ENCODE measurements at places on chromosomes 2 and 18.

- DNase-seq, result no peak
These were observed 56.5 kb upstream of the RAPH1 start for GRCh38 chr2:203591642-203592041.

- no peak for DNase-seq
These were observed 479 bp downstream of the SCN9A start for GRCh38 chr2:166375195-166375735.

- DNase-seq, result no peak
These were observed 91.6 kb upstream of the TANK start for GRCh38 chr2:161068670-161069069.

DNA sequence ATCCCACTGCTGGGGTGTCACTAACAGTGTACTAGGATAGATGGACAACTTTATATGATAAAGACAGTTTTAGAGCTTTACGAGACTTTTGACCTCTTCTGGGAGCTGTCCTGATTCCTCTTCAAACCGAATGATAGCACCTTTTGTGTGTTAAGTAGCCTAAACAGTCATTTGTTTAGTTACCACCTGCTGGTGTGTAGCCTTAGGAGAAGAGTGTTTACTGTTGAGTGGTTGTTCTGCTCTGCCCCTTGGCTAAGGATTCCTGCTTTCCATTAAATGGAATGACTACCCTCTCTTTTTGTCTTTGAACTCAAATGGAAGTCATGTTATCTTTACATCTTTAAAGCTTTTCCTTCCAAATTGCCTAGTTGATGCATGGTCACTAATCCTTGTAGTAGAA, 28.0 kb upstream of the MGAT5 start:
- DNase-seq, result no peak

DNA sequence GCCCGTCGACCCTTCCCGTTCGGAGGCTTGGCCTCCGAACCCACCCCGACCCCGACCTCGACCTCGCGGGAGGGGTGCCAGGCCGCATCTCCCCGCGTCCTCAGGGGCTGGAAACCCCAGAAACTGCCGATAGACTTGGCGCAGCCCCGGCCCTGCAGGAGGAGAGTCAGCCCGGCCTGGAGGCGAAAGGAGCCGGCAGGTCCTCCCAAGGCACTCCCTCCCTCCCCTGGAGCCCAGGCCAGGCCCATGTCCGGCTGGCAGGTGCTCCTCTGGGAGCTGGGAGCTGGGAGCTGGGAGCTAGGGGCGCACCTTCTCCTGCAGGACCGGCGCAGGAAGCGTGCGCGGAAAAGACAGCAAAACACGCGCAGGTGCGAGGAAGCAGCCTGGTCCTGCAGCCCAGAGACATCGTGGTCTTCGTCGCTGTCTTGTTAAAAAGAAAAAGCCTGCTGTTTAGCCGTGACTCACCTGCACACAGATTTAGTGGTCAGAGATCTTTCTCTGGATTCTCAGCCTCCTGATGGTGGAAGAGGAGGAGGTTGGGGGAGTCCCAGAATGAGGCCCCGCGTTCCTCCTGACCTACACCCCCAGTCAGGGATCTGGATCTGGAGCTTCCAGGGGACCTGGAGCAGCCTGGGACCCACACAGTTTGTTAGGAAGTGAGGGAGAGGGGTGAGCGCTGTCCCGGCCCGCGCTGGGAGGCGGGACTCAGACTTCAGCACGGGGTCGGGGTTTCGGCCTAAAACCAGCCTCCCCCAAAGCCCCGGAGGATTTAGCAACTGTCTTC, 660 bp upstream of the MBP start:
- DNase-seq, result no peak

DNA sequence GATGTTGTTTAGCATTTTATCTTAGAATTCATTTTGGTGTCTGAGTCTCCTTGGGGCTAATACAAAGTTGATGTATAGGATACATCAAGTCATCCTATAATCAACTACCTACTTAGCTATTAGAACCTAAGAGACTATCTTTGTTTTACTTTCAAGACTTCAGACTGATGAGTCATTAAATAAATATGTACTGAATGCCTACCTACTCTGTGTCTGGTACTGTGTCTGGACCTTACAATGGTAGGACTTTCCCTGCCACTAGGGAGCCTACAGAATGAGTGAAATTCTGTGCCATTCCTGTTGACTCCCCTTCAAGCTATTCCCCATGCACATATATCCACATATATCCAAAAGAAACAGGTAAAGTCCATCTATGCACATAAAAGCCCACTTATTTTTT, 114.5 kb downstream of the ERBB4 start:
- DNase-seq, result no peak

- no peak for DNase-seq
These were observed 25.9 kb upstream of the RFX8 start for GRCh38 chr2:101500860-101501259.

DNA sequence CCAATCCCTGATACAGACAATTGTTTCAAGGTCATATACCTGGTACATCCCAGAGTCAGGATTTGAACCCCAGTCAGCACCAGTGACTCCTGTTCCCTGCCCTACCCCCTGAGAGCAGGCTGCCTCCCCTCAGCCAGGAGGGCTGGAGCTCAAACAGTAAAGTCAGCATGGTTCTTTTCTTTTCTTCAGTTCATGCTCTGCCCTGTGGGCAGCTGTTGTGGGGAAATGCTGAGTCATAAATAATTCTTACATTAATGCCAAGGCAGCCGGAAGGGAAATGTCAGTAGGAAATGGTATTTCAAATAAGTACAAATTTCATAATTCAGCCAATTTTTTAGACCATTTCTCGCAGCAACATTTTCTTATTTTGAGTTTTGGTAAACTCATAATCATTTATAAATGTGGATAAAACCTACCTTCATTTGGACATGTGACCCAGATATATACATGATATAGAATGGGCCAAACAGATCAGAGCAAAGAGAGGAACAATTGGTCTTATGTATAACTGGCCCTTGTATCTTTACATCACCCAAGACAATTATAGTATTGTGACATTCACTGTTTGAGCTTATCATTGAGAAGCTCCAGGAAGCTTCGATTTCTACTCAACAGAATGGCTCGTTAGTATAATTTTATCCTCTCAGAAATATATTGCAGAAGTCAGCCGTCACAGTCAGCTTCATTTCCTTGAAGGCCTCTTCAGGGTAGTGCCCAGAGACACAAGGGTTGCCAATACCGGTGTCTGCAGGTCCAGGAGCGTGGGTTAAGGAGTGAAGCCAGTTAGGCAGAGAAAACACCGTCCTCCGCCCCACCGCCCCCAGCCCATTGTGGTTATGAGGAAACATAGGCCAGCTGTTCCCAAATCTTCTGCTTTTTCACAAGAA, 28.0 kb upstream of the SCYGR1 start:
- DNase-seq, result no peak

DNA sequence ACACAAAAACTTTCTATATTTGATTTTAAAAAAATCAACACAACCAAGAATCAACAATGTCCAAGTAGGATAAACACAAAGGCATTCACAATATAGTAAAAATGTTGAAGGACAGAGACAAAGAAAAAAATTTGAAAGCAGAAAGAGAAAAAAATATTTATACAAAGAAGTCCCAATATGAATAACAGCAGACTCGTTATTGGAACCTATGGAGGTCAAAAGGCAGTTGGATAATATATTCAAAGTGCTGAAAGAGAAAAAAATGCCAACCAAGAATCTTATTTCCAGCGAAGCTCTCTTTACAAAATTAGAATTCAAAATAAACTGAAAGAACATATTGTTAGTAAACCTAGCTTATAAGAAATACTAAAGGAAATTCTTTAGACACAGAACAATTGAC, 859.5 kb downstream of the LRP1B start:
- no peak for DNase-seq

GRCh38 chr2:27884601-27885000, 5.6 kb downstream of the RBKS start:
- DNase-seq, result no peak

DNA sequence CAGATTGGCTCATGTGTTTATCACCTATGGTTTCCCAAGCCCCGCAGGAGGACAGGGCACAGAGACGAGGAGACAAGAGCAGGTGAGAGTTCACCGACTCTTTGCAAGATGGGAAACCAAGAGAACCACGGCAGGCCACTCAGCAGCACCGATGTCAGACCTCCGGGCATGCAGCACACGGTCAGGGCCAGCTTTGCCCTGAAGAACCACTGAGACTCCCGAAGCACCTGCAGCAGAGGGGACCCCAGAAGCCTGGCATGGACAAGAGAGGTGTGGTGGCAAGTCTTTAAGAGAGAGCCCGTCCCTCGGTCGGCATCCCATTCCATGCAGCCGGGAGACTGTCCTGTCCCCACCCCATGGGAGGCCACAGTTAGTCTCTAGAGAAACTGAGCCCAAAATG, 36.6 kb upstream of the TAF1B start:
- no peak for DNase-seq

- DNase-seq, result no peak
These were observed 180.9 kb downstream of the FIGN start for GRCh38 chr2:163554864-163555263.

GRCh38 chr2:143575340-143575739, 446.1 kb downstream of the ARHGAP15 start:
- DNase-seq, result no peak

- DNase-seq, result no peak
These were observed 291.5 kb downstream of the LRATD1 start for GRCh38 chr2:14923820-14924580.

- DNase-seq, result no peak
These were observed 121.0 kb downstream of the ALPK2 start for GRCh38 chr18:58507880-58508279.

DNA sequence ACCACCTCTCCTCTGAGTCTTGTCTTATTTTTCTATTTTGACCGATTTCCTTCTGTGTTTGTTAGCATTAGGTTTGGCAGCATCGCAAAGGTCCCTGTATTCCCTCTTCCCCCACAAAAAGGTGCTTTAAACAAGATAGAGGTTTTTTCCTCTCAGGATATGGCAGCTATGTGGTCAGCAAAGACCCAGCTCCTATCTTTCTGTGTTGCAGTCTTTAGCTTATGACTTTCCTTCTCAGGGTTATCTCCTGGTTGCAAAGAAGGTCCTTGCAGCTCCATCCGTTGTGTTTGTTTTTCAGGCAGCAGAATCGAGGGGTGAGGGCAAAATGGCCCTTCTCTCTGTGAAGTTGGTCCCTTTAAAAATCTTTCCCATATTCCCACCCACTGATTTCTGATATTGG, 38.4 kb downstream of the GALNT1 start:
- no peak for DNase-seq

GRCh38 chr2:37984176-37984575, 59.1 kb downstream of the RMDN2 start:
- DNase-seq, result no peak

- DNase-seq, result no peak
These were observed 121.9 kb downstream of the PAX3 start for GRCh38 chr2:222176890-222177289.

- DNase-seq, result no peak
These were observed 117.3 kb downstream of the DPP4 start for GRCh38 chr2:161956738-161957137.

GRCh38 chr2:55111570-55112228, 61.4 kb upstream of the RTN4 start:
- peak; percentile 73 for DNase-seq

GRCh38 chr2:72081451-72081850, 66.2 kb downstream of the CYP26B1 start:
- no peak for DNase-seq

- peak; percentile 64 for DNase-seq
These were observed 3.8 kb downstream of the EVX2 start for GRCh38 chr2:176079831-176080539.

- DNase-seq, result no peak
These were observed 81.6 kb downstream of the FBXO15 start for GRCh38 chr18:74066018-74066417.

GRCh38 chr2:69549421-69549820, 94.1 kb downstream of the AAK1 start:
- DNase-seq, result no peak

GRCh38 chr2:226868331-226869162, 32.7 kb downstream of the RHBDD1 start:
- DNase-seq, result no peak

- DNase-seq, result no peak
These were observed 6.0 kb downstream of the POU3F3 start for GRCh38 chr2:104859766-104860450.

GRCh38 chr2:74768401-74768914, 65.5 kb upstream of the HK2 start:
- no peak for DNase-seq

DNA sequence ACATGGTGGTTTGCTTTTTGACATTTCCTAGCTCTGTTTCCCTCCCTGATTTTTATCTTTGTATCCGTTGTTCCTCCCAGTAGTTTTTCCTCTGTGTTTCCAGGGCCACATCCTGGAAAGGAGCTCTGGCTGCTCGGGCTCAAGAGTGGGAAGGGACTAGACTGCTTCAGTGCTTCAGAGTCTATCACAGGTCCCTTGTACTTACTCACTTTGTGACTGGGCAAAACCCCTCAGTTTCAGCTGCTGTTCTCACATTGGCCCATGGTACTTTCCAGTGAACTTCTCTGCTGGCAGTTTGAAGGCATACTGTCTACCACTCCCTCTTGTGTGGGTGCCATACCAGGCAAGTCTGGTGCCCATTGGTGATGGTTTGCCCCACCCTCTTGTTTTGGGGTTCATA, 7.5 kb upstream of the STAMBP start:
- no peak for DNase-seq

DNA sequence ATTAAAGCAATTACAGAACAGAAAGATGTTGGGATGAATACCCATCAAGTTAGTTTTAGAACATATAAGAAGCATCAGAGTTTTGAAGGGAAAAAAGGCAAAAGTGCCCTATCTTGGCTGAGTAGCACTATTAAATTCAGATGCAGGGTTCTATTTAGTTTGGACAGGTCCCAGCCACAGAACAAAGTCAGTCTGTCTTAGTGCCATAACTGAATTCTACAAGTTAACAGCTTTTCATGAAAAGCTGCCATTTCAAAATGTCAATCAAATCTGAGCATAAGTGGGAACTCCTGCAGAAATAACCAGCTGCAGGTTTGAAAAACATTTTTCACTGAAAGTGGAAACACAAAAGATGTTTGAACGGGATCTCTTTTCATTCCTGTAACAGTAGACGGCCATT, 160.4 kb downstream of the SRBD1 start:
- DNase-seq, result peak; percentile 23

- no peak for DNase-seq
These were observed 51.1 kb downstream of the PLEKHM3 start for GRCh38 chr2:207974216-207974605.

GRCh38 chr2:126936219-126936723, 37.6 kb downstream of the TEX51 start:
- DNase-seq, result no peak

- no peak for DNase-seq
These were observed 439.5 kb upstream of the RAB12 start for GRCh38 chr18:8169722-8170121.

GRCh38 chr2:232459419-232460035, 3.6 kb downstream of the ALPI start:
- DNase-seq, result no peak

- DNase-seq, result no peak
These were observed 46.8 kb downstream of the MRPS5 start for GRCh38 chr2:95074663-95075439.

GRCh38 chr2:10787176-10787968, 25.2 kb downstream of the PDIA6 start:
- no peak for DNase-seq

- peak; percentile 98 for DNase-seq
These were observed 515.5 kb upstream of the MYT1L start for GRCh38 chr2:2846332-2847208.

All from NCI-H446 (cell line).